ENCODE measurements at places on chromosomes 6 and 20.

GRCh38 chr6:157312757-157313156 lies 10.6 kb downstream of the TMEM242 start:
- DNase-seq = no peak

DNA sequence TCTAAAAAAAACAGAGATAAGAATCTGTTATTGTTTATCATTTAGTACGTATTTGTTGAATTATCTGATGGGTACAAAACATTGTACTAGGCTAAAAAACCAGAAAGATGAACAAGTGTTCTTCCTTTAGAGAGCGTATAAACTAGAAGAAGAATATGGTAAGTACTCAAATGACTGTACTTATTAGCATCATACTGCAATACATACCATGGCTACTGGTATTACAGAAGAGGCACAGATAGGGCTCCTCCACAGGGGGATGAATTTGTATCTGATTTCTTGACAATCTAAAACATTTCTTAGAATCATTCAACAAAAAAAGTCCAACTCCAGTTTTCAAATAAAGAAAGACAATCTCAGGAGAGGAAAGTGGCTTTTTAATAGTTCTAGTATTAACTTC lies 118.0 kb upstream of the THEMIS start:
- no peak for DNase-seq

DNA sequence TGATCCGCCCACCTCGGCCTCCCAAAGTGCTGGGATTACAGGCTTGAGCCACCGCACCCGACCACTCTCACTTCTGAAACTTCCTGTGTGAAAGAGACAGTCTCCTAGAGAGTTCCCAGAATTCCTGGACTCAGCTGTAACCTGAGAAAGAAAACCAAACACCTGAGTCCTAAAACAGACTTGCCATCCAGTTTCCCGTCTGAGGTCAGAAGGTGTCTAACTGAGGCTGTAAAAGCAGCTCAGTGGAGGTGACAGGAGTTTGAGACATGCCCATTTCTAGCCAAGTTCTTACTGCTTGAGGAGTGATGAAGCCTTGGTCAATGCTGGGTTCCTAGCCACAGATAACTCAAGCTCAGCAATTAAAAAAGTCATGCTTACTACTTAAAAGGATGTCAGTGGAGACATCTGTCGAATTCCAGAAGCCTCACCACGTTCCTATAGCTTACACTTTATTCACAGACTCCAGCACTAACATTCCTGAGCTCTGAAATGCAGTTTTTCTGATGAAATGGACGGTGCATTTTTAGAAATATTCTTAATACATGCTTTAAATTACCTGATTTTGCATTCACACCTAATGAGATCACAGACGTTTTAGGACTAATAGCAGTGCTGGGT lies 6.1 kb downstream of the UQCC2 start:
- DNase-seq = no peak

DNA sequence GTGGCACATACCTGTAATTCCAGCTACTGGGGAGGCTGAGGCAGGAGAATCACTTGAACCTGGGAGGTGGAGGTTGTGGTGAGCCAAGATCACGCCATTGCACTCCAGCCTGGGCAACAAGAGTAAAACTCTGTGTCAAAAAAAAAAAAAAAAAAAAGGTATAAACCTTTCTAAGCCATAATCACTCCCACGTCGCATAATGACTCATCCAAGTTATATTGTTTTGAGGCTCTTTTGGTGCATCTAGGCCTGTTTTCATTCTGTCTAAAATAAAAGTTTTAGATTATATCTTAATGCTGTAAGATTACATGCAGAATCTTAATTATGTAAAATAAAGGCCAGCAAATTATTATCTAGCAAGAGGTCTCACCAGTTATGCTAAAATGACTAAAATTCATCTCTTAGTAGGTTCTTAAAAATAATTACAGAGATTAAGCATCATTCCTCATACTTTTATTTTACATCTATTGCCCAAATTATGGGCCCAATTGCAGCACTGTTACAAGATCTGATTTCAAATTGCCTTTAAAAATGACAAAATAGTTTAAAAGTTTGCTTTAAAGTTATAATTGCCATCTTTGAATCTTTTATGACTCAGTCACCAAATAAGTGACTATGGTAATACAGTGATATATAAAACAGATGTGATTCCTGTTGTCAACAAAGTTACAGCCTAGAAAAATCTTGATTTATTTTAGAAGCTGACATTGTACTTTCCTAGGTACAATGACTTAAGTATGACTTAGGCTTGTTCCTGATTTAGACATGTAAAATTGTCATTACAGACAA lies 10.4 kb upstream of the SUMO4 start:
- DNase-seq = no peak

- peak; percentile 32 for DNase-seq
Measured at GRCh38 chr6:11298651-11299420, 66.4 kb upstream of the NEDD9 start.

DNA sequence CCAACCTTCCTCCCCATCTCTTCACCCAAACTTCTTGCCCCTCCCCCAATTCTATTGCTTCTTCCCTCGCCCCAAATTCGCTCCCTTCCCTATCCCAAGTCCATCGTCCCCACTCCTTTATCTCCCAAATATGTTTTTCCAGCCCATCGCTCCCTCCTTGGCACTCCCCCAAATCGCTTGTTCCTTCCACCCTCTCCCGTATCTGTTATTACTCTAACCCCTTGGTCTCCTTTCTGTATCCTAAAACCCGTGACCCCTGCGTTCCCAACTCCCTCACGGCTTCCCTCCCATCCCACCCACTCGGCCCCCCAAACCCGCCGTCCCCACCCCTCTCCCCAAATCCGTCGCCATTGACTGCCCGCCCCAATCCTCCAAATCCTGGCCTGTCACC lies 584 bp downstream of the MTCH1 start:
- DNase-seq = no peak

DNA sequence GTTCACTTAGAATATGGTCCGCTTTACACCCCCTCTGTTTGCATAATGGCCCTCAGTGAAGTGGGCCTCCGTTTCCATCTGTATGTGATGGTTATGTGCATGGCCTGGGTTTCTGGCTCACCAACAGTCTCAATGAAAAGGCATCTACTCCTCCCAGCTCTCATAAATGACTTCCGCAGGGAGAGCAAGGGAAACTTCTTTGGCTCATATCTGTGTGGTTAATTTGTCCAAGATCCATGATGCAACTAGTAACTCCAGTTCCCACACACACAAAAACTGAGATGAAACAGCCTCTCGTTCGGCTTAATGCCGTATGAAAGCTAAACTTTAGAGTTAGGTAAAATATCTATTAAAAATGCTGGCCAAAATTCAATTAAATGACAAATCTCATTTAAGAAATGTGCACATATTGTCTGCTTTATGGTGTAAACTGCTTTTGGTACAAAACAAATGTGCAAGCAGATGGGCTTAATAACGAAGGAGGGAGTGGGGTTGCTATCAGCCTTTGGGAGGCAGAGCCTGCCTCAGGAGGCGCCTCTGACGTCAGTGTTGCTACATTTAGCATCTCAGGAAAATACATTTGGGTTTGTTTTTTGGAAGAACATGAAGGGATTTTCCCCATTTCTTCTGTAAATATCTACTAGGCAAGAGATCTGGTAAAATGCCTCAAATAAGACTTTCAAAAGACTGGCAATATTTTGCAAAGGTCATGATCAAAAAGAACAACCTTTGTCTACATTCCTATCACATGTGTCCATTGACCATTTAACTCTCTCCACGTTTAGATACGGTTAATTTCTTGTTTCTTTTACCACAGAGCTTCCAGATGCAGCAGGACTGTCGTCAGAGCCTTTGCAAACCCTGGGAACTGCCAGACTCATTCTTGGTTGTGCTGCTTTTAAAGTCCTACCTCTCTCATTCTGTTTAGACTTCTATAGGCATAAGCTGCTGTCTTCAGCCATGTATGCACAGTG lies 96.8 kb downstream of the ARMC2 start:
- peak; percentile 88 for DNase-seq

DNA sequence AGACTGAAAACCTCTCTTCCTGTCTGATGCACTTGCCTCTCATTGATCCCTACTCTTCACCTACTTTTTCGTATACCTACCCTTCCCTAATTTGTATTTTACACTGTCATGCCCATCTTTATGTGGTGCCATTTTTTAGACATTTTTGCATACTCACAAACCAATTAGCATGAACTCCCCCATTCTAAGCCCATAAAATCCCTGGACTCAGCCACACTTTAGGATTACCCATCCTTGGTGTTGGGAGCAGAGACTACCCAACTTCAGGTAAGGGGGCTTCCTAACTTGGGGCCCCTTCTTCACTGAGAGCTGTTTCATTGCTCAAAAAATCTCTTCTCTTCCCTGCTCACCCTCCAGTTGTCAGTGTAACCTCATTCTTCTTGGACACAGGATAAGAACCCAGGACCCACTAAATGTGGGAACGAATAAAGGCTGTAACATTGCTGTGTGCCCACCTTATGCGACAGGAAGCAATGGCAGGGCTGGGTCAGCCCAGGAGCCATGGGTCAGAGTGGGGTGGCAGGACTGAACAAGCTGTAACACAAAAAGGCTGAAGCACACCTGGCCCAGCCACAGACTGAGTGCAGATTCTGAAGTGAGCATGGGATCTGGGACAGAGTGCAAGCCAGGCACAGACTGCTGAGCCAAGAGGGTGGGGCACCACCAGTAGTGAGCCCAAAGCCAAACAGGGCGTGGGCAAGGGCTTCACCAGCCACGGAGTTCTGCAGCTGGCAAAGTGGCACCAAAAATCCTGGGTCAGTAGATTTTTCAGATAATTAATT lies 789.1 kb upstream of the HS3ST5 start:
- no peak for DNase-seq

DNA sequence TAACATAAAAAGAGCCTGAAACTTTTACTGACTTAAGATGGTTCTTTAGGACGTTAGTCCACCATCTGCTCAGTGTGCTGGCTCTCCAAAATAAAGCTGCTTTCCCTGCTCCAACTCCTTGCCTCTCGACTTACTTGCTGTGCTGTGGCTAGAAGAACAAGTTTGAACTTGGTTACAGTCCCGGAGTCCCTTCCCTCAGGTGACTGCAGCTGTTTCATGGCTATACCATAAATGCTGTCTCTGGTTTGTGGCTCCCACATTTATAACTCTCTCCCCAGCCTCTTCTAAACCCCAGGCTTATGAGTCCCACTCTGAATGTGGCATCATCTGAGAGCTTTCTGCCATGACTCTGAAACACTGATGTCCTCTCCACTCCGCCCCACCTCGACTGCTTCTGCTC lies 306.4 kb upstream of the PRND start:
- DNase-seq = no peak

- no peak for DNase-seq
Measured at GRCh38 chr6:84082689-84083265, 49.2 kb downstream of the MRAP2 start.

DNA sequence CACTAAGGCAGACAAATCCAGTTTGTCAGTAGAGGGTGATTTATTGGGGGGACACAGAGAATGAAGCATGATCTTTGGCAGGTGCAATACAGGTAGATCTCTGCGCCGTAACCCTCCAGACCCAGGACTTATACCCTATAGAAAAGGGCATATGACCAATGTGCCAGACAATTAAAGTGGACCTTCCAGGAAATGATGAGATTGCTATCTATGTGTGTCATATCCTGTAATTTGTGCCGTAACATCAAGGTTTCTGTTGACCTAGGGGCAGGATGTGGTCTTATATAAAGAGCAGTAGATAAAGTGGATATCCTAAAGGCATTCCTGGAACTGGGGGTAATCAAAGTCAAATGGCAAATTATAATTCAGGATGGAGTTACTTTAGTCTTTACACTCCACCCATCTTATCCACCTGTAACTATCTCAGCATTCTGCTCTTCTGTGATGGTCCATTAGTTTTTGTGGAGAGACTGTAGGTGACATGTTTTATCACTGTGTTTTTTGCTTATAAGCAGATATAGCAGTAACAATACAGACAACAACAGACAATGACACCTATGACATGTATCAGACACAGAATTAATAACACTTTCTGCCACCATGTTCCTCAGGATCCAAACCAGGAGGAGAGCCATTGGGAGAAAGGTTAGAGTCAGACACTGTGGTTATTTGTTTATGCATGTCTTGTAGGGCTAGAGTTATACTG lies 43.1 kb upstream of the ZNF337 start:
- DNase-seq = peak; percentile 5

DNA sequence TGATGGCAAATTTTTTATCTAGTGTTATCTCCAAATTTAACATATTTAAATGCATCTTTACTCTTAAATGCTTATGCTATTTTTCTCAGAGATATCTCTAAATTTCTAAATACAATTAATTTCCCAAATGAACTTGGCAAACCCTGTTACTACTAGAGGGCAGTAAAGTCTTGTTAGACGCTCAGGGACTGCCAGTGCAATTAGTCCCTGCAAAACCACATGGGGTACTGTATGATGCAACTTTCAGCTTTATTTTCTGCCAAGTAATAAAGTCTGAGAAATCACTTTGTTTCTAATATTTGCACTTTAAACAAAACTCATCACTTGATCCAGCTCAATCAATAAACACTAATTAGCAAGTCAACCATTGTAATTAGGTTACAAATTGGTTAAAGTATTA lies 76.0 kb upstream of the ADGRB3 start:
- DNase-seq = peak; percentile 16

- no peak for DNase-seq
Measured at GRCh38 chr6:2129182-2129621, 116.2 kb downstream of the GMDS start.

- DNase-seq = peak; percentile 32
Measured at GRCh38 chr6:118750143-118750542, 98.8 kb upstream of the CEP85L start.

DNA sequence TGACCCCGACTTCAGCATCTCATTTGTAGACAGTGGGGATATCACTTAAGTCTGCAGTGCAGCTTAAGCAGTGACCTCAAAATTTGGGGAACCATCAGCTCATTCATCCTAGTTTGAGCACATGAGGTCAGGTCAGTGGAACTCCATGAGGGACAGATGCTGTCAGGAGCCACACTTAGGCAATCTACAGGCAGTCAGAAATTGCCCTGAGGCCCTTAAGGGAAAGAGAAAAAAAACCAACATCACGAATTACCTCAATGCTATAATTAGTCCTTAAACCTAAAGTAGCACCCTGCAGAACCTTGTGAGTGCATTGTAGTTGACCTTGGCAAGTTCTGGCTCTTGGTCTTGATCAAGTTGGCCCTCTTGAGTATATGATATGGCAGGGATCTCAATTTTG lies 21.1 kb downstream of the TMEM74B start:
- no peak for DNase-seq

DNA sequence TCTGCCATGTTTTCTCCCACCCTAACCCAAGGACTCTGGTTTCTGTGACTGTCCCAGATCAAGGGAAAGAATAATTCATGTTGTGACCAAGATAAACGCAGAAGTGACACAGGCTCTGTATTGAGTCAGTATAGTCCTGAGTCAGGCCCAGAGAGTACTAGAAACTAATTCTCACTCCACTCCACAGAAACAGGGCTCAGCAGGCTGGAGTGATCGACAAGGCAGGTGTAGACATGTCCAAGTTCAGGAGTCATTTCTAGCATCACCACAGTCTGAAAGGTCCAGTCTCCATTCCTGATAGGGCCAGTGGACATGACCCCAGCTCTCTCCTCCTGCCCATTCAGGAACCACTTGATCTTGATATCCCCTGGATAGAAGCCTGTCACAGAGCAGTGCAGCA lies 2.7 kb downstream of the HLA-DOB start:
- DNase-seq = no peak

- DNase-seq = peak; percentile 79
Measured at GRCh38 chr6:127069659-127070279, 48.7 kb upstream of the RSPO3 start.

Data from choroid plexus epithelial cell (primary cell).